Naive thymus-derived CD8-positive, alpha-beta T cell (primary cell): ENCODE measurements at places on chromosomes 1 and 21. TPM values are rescaled to one million over a fixed set of nuclear protein-coding genes. Genes with fewer than 3 reads are reported as not detected.

MTARC2 gene
- polyA plus RNA-seq: not detected

CNIH3 gene
- 1.1 TPM for polyA plus RNA-seq

CFAP45 gene
- polyA plus RNA-seq: not detected

DNA sequence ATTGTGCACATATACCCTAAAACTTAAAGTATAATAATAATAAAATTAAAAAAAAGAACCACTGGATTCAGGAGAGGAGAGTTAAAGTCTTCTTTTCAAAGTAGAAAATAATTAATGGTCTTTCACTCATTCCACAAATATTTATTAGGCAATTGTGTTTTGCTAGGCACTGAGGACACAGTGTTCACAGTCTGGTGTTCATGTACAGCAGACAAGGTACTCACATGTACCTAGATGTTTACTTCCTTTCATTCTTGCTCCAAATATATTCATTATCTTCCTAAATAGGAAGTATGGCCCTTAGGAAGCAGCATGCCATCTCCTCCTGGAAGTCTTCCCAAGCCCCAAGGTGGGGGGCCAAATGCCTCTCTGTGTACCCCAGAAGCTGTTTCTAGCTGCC is 265.0 kb downstream of the NPHP4 start:
- no peak overlapping the region for H3K27ac ChIP-seq
- H3K36me3 ChIP-seq: no peaks in the 10 kb centered on the region
- H3K4me1 ChIP-seq: no peaks in the 10 kb centered on the region
- no peak for DNase-seq
- H3K27me3 ChIP-seq: peaks cover 1% of the 10 kb centered on the region

- H3K27ac ChIP-seq: no peak overlapping the region
- H3K4me1 ChIP-seq: peaks cover 2% of the 10 kb centered on the region
- no peaks in the 10 kb centered on the region for H3K36me3 ChIP-seq
Measured at GRCh38 chr1:184465489-184466146, 78.8 kb downstream of the C1orf21 start.

- H3K4me3 ChIP-seq: no peak overlapping the region
- H3K27me3 ChIP-seq: peaks cover 8% of the 10 kb centered on the region
- peaks cover 9% of the 10 kb centered on the region for H3K36me3 ChIP-seq
- DNase-seq: no peak
- H3K4me1 ChIP-seq: no peaks in the 10 kb centered on the region
Measured at GRCh38 chr1:234093741-234094140, 189.3 kb downstream of the SLC35F3 start.

DNA sequence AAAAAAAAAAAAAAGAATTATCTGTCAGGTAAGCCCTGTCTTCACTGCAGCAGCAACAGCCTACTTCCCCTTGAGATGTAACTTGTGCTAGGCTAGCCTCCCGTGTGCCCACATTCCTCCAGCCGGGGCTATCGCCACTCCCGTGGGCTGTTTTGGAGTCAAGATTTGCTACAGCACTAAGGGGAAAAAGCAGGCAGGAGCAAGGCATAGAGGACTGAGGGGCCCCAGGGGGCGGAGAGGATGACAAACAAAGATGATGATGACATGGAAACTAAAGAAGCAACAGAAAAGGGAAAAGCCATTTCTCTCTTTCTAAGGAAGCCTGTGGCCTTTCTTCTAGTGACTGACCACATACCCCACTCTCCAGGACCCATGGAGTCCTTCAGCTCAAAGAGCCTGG is 1.9 kb downstream of the TNFAIP8L2 start:
- DNase-seq: no peak
- H3K27ac ChIP-seq: peak overlapping the region; percentile 95
- H3K36me3 ChIP-seq: peaks cover 23% of the 10 kb centered on the region
- H3K4me3 ChIP-seq: peak overlapping the region; percentile 100
- no peaks in the 10 kb centered on the region for H3K27me3 ChIP-seq

DNA sequence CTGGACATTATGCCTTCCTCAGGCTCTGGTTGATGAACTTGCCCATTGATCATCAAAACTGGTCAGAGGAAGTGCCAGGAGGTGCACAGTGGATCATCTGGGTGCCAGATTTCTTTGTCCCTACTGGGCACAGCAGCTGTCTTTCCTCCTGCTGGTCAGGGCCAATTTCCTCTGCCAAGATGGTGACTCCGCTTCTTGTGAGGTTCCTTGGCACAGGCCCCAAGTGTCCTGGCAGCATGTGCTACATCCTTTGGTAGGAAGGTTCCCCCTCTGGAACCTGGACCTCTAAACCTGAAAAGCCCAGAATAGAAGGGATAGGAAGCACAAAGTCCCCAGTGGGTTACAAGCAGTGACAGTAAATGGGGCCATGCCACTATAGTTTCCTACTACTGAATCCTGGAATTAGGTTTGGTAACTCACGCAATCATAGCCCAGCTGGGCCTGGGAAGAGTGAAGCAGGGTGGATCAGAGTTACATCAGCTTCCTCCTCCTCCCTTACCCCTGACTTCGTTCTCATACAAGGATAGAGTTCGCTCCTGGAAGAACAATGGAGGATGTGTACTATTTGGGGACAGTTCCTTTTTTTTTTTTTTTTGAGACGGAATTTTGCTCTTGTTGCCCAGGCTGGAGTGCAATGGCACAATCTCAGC is 147.1 kb downstream of the CNIH3 start:
- H3K4me3 ChIP-seq: no peak overlapping the region
- no peak for DNase-seq
- H3K4me1 ChIP-seq: no peaks in the 10 kb centered on the region
- no peaks in the 10 kb centered on the region for H3K36me3 ChIP-seq
- H3K27ac ChIP-seq: no peak overlapping the region
- peaks cover 12% of the 10 kb centered on the region for H3K27me3 ChIP-seq

DNA sequence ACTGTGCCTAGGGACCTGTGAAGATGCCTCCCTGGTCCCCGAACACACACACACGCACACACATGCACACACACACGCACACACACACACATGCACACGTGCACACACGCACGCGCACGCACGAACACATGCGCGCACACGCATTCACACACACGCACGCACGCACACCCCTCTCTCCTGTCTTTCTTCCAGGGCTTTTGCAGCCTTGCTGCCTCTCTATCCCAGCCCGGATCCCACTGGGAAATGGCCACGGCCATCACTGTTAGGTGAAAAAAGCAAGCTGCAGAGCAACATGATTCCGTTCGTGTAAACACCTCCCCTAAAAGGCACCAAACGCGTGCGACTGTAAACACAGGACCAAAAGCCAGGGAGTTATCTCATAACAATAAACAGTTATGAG is 39.7 kb downstream of the NKAIN1 start:
- no peak for DNase-seq
- H3K36me3 ChIP-seq: no peaks in the 10 kb centered on the region
- H3K4me3 ChIP-seq: no peak overlapping the region
- H3K4me1 ChIP-seq: no peaks in the 10 kb centered on the region

DNA sequence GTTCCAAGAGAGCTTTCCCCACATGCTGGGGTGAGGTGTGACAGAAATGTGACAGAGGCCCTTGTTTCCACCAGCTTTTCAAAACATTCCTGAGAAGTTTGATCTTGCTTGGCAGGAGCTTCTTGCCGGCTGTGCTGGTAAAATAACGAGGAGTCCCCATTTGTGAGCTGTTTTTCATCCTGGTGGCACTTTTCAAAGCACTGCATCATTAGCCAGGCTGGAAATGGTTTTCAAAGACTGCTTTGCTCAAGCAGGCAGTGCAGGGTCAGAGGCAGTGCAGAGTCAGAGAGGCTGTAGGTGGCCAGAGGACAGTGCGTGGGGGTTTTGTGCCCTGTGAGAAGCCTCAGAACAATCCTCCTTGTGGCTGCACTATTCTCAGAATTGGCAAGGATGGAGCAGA is 75.8 kb upstream of the KCNA3 start:
- H3K36me3 ChIP-seq: no peaks in the 10 kb centered on the region
- no peak overlapping the region for H3K27ac ChIP-seq
- no peak overlapping the region for H3K4me3 ChIP-seq
- DNase-seq: no peak
- H3K4me1 ChIP-seq: no peaks in the 10 kb centered on the region
- H3K27me3 ChIP-seq: no peaks in the 10 kb centered on the region

DNA sequence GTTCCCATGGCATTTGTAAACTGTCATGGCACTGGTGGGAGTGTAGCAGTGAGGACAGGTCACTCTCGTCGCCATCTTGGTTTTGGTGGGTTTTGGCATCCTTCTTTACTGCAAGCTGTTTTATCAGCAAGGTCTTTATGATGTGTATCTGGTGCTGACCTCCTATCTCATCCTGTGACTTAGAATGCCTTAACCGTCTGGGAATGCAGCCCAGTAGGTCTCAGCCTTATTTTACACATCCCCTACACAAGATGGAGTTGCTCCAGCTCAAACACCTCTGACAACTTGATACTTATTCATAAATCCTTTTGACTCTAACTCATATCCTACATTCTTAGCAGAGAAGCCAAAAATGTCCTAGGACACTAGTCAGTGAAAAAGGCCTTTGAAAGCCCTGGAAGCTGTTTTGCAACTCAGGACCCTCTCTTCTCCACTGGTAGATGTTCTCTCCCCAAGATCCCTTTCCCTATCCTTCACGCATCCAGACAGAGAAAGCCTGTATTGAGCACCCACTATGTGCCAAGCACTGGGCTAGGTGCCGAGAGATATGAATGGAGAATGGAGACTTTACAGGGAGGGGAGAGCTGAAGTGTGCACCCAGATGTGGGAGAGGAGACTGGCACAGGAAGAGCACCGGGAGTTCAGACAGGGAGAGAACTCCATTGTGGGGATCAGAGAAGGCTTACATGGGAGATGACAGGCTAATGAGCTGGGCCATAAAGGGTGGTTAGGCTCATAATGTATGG is 6.7 kb upstream of the CSRP1 start:
- no peaks in the 10 kb centered on the region for H3K27me3 ChIP-seq
- H3K4me3 ChIP-seq: no peak overlapping the region

DNA sequence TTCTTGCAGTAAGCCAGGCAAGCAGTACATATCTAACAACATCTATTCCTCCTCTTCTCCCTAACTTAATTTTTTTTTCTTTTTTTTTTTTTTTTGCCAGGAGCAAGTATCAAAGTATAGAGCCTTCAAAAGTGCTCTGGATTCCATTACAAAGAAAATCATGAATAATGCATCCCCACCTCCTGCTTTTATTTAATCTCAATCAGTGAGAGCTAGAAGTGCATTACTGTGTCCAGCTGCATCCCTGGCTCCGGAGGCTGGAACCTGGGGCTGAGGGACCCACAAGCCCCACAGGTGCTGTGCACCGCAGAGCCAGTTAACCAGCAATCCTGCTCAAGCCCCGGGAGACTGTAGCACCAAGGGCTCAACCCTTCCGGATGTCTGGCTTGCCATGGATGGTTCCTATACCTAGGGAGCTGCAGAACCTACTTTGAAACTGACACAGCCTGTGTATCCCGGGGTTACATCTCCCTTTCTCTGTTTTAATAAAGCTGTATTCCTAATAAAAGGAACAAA is 455.9 kb upstream of the RUNX1 start:
- no peaks in the 10 kb centered on the region for H3K36me3 ChIP-seq
- H3K27me3 ChIP-seq: no peaks in the 10 kb centered on the region
- peaks cover 64% of the 10 kb centered on the region for H3K4me1 ChIP-seq
- DNase-seq: no peak
- H3K4me3 ChIP-seq: no peak overlapping the region

- H3K4me1 ChIP-seq: no peaks in the 10 kb centered on the region
- peaks cover 9% of the 10 kb centered on the region for H3K27me3 ChIP-seq
- no peaks in the 10 kb centered on the region for H3K36me3 ChIP-seq
- no peak for DNase-seq
- H3K4me3 ChIP-seq: no peak overlapping the region
Measured at GRCh38 chr1:64343105-64343822, 126.7 kb upstream of the CACHD1 start.
